ENCODE measurements at places on chromosomes 1 and 21.

- no peak for DNase-seq
These were observed 300.8 kb upstream of the PROX1 start for GRCh38 chr1:213686983-213687382.

- no peak for DNase-seq
These were observed 60.3 kb downstream of the FAAP20 start for GRCh38 chr1:2134266-2134620.

GRCh38 chr1:156416993-156417392 is 48.0 kb downstream of the RHBG start:
- no peak for DNase-seq

- DNase-seq: no peak
These were observed 173.3 kb upstream of the PRMT6 start for GRCh38 chr1:106883208-106883607.
